ENCODE measurements at places on chromosomes 7 and 10.

GRCh38 chr7:91945476-91945875 lies 4.8 kb downstream of the AKAP9 start:
- DNase-seq: peak; percentile 36

DNA sequence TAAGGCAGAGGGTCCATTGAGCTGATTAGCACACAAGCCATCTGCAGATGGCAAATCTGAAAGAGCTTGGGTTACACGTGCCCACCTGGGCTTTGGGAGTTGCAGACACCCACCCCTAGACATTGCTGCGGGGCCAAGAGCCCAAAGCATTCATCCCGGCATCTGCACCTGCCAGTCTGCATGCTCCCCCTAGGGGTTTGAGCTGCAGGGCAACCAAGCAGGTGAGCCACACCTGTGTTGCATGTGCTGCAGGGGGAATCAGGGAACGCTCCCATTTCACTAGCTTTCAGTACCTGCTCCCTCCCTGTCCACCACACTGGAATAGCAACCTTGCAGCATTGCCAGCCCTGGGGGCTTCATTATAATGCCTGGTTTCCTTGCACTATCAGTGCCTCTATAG lies 21.1 kb downstream of the C7orf33 start:
- DNase-seq: no peak

DNA sequence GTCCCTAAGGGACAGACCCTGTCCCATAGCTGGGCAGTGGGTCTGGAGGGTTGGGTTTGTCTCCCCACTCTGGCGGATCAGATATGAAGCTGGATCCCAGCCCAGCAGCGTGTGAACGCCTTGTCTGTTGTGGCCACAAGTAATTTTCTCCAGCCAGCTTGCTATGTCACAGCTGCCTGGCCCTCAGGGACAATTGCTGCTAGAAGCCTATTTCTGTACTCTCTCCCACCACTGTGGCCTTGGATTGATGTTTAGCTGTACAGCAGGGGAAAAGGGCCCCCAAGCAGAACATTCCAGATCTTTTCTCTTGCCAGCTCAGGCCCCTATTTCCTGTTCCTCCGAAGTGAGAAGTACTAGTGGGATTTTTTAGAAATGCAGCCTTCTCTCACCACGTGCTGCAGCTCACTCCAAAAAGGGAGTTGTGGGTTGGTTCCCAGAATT lies 53.5 kb upstream of the WAC start:
- peak; percentile 82 for DNase-seq

GRCh38 chr10:29873941-29874484 lies 185.4 kb downstream of the JCAD start:
- DNase-seq: no peak

DNA sequence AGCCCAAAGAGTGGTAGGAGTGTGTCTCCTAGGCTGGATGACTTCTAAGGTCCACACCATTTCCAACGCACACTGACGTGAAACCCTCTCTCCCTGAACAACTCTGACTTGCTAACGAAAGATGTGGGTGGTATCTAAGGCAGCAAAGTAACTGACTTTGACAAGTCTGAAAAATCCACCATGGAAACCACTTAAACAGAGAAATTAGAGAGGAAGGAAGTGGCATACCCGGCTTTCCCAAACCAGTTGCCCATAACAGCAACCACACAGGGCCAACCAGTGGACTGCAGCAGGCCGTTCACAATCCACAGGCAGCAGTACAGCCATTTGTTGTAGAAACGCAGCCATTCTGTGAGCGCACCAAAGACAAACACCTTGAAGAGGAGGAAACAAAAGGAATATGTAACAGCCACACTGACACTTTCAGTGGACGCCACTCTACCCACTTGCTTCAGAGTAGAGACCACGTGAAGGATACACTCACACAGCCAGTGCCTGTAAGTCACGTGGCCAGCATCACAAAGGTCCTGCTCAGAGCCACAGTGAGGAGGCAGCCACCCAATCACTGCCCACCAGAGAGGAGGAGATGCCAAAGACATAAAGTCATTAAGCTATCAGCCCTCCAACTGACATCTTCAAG lies 39.8 kb downstream of the SLC37A3 start:
- no peak for DNase-seq

GRCh38 chr7:123677061-123677715 lies 21.5 kb downstream of the LMOD2 start:
- peak; percentile 50 for DNase-seq

DNA sequence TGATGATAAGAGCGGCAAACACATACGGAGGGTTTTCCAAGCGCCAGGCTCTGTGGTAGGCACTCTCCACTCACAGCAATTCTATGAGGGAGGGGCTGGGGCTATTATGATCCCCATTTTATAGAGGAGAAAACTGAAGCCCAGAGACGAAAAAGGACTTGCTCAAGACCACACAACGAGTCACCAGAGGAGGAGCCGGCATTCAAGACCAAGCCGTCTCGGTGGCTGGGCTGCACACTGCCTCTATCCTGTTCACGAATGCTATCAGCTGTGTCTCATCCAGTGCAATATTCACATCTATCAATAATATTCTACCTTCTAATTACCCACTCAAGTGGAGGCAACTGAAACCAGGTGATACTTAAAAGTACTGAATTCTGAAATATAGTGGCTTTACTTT lies 67.8 kb upstream of the NMT2 start:
- no peak for DNase-seq
